NCI-H1436 treated with DMSO at 0.1 percent for 48 hours (cell line): ENCODE measurements at places on chromosomes 3 and 15.

DNA sequence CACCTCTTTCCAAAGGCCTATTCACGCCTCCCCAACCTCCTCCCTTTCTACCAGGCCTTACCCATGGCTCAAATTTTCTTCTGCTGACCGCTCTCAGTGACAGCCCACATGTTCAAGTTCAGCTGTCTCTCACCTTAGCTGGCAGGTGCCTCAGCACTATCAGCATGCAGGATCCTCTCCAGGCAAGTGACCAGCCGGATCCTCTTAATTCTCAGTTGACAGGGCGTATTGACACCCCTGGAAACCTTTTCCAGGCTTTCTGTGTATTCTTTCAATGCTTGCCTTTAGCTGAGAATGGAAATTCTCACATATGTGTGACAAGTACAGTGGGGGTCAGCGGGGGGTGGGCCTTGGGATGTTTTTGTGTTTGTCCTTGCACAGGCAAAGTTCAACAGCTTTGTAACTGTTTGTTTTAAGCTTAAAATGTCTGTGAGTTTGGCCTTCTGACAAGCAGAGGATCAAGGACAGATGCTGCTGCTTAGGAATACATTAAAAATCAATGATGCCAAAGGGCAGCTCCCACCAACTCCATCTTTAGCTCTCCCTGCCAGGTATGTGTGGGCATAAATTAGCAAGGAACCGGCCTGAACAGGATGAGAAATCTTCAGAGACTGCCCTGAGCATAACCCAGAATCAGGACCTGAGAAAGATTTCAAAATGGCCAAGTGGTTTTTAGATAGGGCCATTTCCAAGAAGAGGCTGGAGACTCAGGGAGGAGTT is 17.4 kb upstream of the BDH1 start:
- DNase-seq, result no peak

- DNase-seq, result no peak
These were observed 407.8 kb downstream of the PLCL2 start for GRCh38 chr3:17292556-17292955.

DNA sequence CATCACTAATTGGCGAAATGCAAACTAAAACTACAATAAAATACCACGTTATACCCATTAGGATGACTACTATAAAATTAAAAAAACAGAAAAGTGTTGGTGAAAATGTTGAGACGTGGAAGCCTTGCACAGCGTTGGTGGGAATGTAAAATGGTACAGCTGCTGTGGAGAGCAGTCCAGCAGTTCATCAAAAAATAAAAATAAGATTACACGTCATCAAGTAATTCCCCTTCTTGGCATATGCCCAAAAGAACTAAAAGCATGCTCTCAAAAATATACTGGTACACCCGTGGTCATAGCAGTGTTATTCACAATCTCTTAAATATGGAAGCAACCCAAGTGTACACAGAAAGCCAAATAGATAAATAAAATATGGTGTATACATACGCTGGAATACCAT is 71.8 kb upstream of the NDN start:
- DNase-seq, result no peak

DNA sequence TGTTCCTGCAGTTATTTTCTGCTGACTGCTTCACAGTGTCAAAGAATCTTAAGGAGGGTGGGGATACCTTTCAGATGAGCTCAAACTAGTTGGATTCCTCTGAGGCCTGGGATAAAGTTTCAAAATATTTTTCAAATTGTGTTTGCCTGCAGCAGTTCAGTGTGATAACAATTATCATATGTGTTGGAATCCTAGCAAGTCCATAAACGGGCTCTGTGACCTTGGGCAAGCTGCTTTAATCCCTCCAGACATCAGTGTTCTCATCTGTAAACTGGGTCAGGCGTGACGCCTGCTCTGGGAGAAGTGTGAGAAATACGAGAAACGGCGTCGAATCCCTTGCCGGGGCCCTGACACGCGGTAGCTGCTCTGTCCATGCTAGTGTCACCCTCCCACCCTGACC is 153.5 kb downstream of the UACA start:
- no peak for DNase-seq

DNA sequence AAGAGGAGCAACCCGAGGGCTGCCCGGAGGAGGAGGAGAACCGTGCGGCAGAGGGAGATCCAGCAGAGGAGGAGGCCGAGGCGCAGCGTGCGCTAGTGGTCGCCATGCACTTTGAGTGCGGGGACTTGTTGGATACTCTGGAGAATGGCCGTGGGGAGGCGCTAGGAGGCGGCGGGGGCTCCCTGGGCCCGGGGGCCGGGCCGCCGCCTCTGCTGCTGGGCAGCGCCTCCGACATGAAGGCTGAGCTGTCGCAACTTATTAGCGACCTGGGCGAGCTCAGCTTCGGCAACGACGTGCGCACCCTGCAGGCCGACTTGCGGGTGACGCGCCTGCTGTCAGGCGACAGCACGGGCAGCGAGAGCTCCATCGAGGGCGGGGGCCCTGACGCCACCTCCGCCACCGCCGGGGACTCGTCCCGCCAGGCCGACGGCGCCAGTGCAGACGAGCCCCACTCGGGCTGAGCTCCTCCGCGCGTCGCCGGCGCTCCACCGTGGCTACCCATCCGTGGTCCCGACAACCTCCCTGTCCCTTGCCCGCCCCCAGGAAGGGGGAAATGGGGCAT is 2.0 kb downstream of the FAM43A start:
- DNase-seq, result peak; percentile 35

DNA sequence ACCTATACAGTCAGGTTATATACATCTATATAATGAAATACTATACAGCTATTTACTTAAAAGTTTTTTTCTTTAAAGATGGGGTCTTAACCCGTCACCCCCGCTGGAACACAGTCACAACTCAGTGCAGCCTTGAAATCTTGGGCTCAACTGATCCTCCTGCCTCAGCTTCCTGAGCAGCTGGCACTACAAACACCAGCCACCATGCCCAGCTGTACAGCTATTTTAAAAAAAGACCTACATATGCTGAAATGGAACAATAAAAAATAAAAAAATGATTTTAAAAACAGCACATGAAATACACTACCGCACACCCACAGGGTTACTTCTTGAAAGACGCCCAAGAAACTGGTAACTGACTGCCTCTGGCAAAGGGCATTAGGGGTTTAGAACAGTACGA is 3.8 kb downstream of the NCBP2 start:
- no peak for DNase-seq

GRCh38 chr3:116199063-116199462 is 246.2 kb downstream of the LSAMP start:
- DNase-seq, result no peak

- no peak for DNase-seq
These were observed 17.8 kb downstream of the TBL1XR1 start for GRCh38 chr3:177179281-177180067.

DNA sequence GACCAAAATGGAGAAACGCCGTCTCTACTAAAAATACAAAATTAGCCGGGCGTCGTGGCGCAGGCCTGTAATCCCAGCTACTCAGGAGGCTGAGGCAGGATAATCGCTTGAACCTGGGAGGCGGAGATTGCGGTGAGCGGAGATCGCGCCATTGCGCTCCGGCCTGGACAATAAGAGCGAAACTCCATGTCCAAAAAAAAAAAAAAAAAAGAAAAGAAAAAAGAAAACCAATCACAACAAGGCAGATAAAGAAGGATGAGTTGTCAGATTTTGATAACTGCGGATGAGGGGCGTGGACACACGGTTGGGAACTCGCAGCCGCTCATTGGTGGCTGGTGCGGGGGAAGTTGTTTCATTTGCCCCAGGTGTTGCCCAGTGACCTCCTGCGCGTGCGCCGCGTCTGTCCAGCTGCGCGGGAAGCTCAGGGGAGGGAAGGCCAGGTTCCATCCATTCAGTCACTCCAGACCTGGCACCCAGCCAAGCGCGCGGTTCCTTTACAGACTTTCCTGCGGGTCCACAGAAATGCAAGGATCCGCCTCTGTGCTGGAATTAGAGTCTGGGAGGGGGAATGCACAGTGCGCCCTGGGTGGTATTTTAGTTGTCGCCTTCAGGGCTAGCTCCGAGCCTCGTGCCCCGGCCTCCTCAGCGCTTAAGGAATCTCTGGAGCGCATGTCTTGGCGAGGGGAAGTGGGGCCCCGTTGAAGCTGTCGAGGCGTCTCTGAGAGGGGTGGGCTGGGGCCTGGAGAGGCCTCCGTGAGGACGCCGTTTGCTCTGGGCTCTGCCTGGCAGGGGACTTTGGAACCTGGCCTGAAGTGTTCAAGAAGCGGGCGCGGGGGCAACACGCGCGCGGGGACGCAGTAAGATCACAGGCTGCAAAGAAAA is 708 bp upstream of the GCHFR start:
- DNase-seq, result peak; percentile 38

GRCh38 chr3:151403246-151403645 is 18.7 kb upstream of the P2RY12 start:
- no peak for DNase-seq

DNA sequence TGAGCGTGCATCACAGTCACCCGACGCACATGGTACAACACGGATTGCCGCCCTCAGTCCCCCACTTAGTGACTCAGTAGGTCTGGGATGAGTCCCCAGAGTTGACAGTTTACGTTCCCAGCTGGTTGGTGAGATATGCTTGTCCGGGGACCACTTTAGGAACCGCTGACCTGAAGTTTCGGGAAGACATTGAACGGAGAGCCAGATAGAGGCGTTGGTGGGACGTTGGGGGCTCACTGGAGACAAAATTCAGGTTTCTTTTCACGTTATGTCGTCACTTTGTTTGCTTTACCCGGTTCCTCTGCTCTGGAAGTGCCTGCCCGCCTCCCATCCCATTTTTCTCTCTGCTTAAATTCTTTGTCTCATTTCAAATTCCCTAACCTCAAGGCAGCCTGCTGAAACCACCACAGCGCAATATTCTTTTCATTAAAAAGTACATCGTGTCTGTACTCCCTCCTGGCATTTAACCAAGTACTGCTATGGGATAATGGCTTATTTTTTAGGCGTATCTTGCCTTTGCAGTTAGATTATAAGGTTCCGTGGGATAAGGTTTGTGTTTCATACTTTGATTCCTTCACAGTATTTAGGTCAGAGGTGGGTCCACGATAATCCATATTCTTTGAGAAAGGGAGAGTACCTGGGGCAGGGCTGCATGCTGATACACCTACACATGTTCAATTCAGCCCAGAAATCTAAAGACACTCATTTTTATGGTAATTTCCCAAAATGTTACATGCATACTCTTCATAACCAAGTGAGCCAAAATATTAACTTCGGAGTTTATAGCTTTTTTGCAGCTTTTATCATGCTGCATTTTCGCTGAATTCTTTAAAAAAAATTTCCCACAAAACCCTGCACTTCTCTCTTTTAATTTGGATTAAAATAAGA is 921 bp downstream of the LMLN start:
- DNase-seq, result no peak

DNA sequence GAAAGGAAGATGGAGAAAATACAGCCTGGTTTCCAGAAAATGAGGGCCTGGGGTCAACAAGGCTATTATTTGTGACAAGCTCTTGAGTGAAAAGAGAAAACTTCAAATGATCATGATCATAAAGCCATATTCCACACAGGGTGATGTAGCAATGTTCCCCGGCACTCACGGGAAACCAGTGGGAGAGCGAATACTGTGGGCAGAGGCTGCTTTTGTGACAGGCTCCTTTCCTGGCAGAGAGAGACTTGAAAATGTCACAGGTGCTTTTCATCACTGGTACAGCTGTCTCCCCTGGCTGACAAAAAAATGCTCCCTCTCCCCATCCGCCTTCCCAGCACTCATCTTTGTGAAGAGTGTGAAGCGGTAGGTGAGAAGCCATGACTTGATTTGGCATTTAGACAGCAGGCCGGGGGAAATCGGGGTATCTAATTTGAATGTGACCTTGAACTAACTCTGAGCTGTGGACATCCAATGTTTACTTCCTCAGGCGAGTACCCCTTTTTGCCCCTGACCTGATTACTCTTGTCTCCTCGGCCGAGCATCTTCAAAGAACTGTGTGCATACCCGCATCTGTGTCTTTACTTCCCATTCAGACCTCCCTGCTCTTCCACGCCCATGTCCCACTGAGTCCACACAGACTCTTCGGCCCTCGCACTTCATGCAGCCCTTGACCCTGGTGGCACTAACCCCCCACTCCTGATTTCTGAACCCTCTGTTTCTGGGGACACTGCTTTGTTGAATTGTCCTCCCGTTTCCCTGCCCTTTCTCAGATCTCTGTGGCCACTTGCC is 23.2 kb downstream of the CA12 start:
- DNase-seq, result no peak

GRCh38 chr15:51131596-51132290 is 37.0 kb upstream of the TNFAIP8L3 start:
- DNase-seq, result no peak

GRCh38 chr3:48320996-48321395 is 12.5 kb downstream of the SPINK8 start:
- DNase-seq, result no peak

GRCh38 chr3:144167634-144168033 is 196.0 kb downstream of the DIPK2A start:
- no peak for DNase-seq

- no peak for DNase-seq
These were observed 204.2 kb downstream of the PDCD6IP start for GRCh38 chr3:34002569-34003100.

DNA sequence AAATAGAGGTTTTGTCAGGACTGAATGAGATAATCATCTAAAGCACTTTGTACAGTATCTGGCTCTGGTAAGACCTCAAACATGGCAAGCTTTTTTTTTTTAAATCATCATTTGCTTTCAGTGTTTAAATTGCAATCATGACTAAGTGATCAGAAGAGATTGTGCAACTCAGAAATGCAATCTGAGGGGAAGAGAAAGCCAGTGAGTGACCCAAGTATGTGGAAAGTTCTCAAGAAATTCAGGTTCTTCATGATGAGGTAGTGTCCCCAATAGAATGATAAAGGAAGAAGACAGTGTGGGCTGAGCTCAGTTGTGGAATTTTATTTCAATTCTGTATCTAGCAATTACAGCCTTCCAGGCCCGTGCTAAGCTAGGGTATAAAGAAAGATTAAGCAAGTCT is 132.2 kb upstream of the TBC1D5 start:
- DNase-seq, result no peak

DNA sequence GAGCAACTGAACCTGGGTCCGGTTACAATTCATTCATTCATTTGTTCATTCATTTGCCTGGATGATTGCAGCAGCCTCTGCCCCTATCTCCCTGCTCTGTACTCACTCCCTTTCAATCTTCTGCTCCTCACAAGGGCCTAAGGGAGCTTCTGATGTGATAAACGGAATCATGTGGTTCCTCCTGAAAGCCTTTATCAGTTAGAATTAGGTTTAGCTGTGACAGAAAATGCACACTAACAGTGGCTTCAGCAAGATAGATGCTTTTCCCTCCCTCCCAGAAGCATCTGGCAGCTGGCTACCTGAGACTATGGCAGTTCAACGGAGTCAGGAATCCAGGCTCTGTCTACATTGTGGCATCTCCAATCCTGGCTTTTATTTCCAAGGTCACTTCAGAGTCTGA is 196.0 kb downstream of the ADAMTS9 start:
- no peak for DNase-seq

DNA sequence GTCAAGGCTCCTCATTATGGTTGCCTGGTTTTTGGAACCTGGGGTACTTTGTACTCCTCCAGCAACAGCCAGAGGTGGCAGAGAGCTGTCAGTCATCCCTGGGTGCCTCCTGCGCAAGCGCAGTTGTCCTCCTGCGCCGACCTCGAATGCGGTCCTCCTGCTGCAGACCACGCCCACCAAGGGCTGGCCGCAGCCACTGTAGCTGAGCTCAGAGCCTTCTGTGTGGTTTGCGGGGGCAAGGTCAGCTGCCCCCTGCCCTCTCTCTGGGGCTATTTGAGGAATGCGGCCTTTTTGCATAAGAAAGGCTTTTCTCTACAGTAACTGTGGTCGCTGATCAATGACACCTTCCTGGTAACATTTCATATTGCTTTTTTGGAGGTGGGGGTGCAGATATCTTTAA is 131.3 kb upstream of the SNRPN start:
- DNase-seq, result no peak

- DNase-seq, result no peak
These were observed 303.0 kb downstream of the PLOD2 start for GRCh38 chr3:145857956-145858355.

- DNase-seq, result no peak
These were observed 14.8 kb downstream of the CHCHD6 start for GRCh38 chr3:126718561-126719445.
